ENCODE measurements at places on chromosomes 11 and 22.

DNA sequence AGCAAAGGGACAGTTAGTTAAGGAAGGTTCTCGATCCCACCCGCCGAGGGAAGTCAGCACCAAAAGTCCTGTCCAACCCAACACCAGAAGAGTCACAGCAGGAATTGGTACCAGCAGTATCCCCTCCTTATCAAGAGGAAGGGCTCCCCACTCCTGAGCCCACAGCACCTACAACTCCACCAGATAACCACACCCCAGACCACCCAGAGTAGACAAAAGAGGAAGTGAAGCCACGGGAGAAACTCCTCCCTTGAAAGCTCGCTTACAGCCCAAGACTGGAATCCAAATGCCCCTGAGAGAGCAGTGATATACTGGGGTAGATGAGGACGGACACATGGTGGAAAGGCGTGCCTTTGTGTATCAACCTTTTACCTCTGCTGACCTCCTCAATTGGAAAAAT is 7.3 kb upstream of the CD5 start:
- DNase-seq = no peak

GRCh38 chr22:29872989-29873388 is 10.0 kb upstream of the MTMR3 start:
- no peak for DNase-seq

GRCh38 chr11:87295237-87295636 is 257.5 kb downstream of the TMEM135 start:
- DNase-seq = no peak

- DNase-seq = no peak
Observed at GRCh38 chr22:27331526-27332281, 469.9 kb downstream of the MN1 start.

- DNase-seq = no peak
Observed at GRCh38 chr11:121282386-121282785, 10.2 kb upstream of the SC5D start.

DNA sequence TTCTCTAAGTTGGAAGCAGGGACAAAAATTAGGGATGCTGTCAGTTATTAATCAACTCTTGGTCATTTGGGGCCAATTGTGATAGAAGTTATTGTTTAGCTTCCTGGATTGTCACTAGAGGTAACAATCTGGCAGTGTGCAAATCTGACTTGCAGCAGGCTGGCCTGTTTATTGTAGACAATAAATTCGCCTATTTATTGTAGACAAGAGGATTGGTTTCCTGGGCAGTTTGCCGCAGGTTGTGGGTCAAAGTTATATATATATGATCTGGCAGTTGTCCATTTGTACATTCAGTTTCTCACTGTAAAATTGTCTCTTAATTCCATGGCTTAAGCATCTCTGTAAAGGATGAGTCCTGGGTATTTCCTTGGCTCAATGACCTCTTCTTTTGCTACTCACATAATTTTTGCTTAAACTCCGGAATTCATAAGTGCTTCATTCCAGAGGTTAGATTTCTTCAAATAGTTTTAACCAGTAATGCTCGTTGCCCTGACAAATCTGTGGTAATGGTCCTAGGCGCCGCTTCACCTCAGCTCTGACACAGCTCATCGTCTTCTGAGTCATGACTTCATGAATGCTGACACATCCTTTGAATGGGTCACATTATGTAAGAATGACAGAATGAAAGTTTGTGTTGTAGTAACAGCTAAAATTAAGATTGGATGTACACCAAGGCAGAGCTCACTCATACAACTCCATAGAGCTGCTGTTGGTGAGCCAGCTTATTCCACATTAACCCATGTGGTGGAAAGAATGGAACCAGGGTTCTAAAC is 7.8 kb upstream of the MMP3 start:
- no peak for DNase-seq

DNA sequence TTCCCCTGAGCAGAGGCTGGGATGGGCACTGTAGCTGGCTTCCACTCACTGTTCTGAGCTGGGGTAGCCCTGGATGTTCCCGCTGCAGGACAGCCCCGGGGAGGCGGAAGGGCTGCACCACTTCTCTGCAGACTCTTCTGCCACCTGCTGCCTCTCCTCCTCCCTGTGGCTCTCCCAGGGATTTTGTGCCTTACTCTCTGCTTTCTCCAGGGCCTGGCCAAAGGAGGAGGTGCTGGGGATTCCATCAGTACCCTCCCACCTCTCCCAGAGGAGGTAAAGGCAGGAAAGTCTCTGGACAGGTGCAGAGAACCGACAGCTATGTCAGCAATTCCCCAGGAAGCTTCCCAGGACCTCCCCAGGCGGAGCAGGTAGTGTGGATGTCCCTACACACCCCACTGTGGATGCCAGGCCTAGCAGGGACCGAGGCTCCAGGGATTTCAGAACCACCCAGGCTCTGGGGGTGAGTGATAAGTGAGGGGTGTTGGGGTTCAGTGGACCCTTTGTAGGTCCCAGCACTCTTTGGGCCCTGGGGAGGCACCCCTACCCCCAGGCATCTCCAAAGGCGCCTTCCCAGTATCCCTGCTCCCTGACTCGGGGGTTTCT is 11.3 kb downstream of the DUSP8 start:
- no peak for DNase-seq

DNA sequence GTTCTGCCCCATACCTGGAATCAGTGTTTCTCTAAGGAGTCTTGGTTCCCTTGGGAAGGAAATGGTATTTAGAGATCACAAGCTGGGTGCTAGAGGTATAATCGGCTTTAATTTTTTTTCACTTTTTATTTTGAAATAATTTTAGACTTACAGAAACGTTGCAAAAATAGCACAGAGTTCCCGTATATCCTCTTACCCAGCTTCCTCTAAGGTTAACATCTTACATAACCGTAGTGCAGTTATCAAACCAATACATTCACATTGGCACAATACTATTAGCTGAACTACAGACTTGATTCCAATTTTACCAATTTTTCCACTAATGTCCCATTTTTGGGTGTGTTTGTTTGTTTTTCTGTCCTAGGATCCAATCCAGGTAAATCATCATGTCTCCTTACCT is 63.8 kb downstream of the RBX1 start:
- no peak for DNase-seq

DNA sequence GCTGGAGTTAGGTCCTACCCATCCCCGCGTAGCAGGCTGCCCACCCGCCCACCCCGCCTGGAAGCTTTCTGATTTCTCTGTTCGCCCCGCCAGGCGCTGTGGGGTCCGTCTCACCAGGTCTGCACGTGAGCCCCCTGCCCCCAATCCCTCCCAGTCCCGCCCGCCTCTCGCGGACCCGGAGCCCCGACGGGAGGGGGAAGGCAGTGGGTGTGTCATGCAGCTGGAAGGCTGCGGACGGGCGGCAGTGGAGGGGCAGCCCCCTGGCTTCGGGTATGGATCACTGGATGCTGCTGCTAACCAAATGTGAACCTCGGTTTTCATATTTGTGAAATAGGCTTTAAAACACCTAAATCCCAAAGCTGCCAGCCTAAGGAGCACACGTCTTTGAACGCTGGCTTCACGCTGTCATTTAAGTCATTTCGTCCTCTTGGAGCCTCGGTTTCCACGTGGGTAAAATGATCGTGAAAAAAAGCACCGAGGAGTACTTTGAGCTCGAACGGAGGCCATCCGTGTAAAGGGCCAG is 568 bp upstream of the BIK start:
- DNase-seq = no peak

- DNase-seq = no peak
Observed at GRCh38 chr11:70491696-70492472, 93.6 kb downstream of the CTTN start.

- no peak for DNase-seq
Observed at GRCh38 chr22:49460091-49460490, 367.6 kb downstream of the BRD1 start.

DNA sequence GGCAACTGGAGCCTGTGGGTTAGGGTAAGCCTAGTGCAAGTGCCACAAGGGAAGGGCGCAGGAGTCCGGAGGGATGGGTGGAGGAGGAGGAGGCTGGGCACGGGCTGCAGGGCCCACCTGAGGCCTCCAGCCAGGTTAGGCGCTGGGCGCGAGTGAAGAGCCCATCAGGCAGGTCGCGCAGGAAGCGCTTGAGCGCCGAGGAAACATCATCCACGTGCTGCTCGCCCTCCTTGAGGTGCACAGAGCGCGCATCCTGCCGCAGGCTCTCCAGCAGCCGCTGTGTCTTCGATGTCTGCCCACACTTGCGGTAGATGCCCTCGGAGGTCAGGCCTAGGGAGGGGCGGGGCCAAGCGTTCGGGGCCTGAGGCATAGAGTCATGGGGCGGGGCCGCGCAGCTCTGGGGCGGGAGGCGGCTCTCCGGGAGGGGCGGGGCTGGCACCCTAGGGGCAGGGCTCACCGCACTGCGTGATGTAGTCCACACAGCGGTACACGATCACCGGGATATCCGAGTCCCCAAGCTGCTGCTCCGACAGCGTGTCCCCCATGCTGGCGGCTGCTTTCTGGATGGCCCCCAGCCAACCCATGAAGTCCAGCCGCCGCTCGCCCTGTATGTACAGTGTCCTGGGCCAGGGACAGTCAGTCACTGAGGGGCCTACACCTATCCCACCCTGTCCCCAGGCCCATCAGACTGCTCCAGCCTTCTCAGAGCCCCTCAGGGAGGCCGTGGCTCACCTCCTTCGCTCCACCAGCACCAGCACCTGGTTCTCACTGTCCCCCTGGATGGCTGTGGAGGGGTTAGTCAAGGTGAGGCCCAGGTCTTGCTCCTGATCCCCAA is 22.9 kb upstream of the PDE2A start:
- no peak for DNase-seq

GRCh38 chr11:8056810-8057463 is 24.1 kb upstream of the TUB start:
- no peak for DNase-seq

All from left kidney (tissue), 8 donors.